ENCODE measurements at places on chromosomes 3 and 15.

DNA sequence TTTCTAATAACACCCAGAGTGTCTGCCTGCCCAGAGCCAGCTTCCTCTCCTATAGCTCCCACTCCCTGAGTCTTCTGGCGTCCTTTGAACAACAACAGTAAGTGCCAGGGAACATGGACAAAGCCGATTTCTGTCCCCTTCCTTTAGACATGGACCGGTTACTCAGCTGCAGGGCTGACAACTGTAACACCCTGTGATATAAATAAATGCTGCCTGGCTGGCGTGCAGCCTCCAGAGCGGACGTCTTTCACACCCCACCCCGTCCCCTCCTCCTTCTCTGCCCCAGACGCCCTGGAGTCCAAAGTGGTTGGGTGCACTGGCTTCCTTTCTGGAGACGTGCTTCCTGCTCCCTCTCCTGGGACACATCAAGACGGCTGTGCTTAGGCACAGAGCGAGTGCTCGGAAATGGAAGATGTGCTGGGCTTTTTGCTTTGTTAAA, 281.9 kb upstream of the LRRFIP2 start:
- no peak for DNase-seq

GRCh38 chr15:66291816-66292570, 1.4 kb upstream of the DIS3L start:
- DNase-seq = no peak

DNA sequence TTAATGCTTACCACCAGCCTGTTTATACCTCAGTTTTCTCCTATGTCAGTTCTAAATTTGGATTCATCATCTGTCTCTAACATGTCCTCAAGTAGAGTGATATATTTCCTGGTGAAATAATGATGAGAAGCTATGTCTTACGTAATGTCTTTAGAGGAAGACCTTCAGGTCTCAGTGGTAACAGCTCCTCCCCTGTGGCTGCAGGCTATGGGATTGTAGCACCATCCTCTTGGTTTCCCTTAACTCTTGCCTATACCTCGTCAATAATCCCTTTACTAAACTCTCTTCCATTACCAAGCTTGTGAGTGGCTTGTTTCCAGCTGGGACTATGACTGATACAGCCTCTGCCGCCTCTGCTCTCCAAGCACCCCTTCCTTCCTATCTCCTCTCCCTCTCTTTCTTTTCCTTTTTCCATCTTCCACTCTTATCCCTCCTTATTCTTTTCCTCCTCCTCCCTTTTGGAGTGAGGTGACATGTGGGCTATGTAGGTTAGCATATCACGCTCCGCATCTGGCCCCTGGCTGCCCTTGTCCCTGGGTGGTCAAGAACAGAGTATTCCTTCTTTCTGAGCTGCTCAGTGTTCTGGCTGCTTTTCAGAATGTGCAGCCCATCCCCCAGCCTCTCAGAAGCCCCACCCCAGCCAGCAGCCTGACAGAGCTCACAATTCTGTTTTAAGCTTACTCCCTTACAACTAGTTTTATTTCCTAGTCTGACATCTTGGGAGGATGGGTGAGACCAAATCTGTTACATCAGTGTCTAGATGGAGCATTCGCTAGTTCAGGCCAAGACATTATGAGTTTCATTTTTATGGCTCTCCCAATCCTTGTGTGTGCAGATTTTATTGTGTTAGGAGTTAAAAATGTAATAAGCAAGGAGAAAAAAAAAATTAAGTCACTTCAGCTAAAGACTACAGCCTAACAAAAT, 75.0 kb upstream of the RNU6-1 start:
- no peak for DNase-seq

DNA sequence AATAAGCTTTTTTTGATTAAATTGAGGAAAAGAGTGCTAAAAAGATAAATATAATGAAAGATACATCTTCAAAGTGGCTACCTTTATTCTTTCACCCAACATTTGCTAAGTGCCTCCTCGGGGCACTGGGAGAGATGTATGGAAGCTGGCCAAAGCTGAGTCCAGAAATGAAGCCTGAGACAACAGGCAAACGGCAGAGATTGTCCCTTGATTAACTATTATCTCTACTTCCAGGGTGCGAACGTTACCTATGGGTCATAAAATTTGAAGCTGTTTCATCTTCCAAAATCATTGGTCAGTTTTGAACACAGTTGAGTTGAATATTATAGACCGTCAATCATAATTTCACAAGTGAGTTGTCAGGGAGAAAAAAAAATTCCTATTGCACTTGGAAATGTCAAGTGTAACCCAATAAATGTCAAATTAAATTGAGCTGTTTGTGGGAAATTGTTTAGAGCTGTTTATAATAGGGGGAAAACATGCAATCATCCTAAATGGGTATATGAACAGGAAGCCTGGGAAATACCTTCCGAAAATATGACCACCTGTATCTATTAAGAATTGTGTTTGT, 73.9 kb downstream of the SUCLG2 start:
- DNase-seq = no peak

DNA sequence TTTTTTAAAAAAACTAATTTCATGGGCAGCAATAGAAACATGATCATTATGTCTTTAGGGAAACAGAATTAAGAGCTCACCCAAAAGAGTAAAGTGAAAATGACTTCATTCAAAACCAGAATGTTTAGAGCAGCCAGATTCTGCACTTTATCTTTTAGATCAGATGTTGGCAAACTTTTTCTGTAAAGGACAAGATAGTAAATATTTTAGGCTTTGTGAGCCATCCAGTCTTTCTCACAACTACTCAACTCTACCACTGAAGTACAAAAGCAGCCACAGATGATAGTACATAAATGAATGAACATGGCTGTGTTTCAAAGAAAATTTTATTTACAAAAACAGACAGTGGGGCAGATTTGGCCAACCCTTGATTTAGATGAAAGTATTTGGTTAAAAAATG, 84.5 kb downstream of the SETD2 start:
- DNase-seq = no peak

- DNase-seq = no peak
These were observed 24.8 kb upstream of the RBMS3 start for GRCh38 chr3:29255854-29256696.

DNA sequence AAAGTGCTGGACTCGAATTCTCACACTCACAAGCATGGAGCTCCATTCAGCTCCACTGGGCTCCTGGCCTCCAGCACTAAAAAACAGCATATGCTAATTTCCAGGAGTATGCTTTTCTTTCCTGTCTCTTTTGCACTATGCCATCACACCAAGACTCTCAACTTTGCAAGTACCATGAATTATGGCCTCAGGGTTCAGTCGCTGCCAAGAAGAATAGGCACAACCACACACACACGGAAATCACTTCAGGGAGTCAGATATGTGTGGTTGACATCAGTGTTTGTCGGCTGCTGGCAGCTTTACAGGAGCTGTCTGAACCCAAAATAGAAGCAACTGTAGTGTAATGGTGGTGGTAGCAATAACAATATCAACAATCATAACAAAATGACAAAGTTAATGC, 305.0 kb upstream of the SLCO3A1 start:
- DNase-seq = no peak

DNA sequence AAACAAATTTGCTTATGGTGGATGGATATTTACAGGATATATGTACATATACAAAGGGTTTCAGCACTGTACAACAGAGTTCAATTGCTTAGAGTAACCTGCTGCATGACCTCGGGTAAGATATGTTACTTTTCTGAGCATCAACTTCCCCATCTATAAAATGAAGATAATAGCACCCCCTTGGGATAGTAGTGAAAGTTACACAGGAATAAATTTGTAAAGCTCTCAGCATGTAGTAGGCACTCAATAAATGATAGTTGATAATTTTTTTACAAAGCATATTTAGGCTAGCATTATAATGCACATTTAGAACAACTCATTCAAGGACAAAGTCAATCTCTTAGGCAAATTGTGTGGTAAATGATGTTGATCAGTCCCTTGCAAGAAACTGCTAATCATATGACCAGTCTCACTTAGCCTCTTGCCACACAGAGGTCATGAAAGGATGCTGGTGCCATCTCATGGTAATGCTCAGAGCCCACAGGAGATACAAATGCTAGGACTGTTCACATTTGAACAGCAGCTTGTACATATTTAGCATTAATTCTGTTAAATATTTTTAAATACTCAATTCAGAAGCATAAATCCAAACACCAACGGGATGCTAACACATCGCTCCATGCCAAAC, 123.9 kb downstream of the MAGI1 start:
- DNase-seq = no peak

DNA sequence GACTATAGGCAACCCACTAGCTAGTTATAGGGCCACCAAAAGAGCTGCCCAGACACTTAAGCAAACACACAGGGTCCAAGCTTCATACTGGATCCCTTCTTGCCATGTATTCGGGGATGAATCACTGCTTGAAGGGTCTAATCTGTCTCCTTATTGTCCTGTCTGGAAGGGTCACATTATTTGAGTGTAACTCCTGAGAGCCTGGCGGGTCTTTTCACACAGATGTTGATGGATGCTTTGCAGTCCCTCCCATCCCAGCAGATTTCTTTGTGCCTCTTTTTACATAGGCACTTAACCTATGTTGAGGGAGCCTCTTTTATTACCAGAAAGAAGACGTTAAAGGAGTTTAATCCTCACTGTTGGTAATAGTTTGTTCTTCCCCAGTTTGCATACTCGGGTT, 56.6 kb downstream of the BBX start:
- DNase-seq = no peak

DNA sequence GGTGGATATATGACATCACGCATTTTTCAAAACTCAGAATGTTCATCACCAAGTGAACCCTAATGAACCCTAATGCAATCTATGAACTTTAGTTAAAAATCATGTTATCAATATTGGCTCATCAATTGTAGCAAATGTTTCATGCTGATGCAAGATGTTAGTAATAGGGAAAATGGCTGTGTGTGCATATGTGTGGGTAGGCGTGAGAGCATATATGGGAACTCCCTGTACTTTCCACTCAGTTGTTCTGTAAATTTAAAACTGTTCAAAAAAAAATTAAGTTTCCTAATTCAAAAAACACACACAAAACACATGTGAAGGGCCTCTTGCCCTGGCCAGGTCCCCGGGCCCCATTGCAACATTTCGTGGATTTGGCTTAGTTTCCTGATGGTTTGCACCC, 89.7 kb upstream of the PROK2 start:
- DNase-seq = no peak

DNA sequence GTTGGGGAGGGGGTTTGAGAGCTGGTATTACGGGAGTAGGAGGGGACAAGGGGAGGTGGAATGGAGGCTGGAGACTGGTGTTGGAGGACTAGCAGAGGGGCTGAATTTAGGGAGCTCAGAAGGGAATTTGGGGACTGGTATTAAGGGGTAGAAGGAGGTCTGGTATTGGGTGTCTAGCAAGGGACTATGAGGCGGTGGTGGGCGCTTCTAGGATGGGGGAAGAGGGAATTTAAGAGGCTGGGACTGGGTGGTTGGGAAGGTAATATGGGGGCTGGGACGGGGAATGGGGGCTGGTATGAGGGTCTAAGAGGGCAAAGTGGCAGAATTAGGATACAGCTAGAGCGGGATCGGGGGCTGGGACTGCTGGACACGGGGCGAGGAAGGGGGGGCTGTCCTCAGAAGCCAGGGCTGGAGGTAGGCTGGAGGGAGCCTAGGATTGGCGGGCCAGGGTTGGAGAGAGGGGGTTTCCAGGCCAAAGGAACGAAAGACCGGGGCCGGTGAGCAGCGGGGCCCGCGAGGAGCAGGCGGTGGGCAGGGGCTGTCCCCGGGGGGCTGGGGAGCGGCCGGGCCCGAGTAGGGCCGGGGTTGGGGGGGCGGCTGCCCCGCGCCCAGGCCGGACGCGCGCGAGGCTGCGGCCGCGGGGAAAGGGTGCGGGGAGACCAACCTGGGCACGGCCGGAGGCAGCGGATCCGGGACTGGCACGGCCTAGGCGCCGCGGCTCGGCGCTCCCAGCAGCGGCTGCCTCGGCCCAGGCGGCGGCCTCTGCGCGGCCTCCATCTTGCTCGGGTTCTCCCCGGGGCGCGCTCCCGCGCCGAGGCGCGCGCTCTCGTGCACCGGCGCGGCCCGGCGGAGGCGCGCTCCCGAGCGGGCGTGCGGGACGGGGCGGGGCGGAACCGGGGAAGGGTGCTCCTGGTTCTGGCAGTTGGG, at the start of gene LHFPL4:
Gene LHFPL4, minus strand, starts transcription at position 802 of the 927 bp plus-strand sequence. CDS start 1,143 bp downstream, outside the sequence.
- DNase-seq = no peak

GRCh38 chr3:155640098-155640497, 104.8 kb downstream of the PLCH1 start:
- DNase-seq = no peak

DNA sequence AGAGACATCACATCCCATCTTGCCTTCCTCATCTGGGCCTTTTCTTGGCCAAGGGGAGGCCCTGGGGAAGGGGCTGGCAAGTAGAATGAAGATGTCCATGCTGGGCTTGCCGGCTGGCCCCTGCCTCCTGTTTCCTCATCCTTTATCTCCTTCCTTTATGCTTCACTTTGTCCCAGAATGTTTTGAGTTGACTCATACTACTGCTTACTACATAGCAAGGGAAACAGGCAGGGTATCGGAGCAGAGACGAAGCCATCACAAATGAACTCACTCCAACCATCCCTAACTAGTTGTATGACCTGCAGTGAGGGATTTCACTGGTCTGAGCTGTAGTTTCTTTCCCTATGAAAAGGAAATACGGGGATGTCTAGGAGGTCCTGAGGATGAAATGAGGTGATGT, 66.0 kb downstream of the CHDH start:
- DNase-seq = no peak

DNA sequence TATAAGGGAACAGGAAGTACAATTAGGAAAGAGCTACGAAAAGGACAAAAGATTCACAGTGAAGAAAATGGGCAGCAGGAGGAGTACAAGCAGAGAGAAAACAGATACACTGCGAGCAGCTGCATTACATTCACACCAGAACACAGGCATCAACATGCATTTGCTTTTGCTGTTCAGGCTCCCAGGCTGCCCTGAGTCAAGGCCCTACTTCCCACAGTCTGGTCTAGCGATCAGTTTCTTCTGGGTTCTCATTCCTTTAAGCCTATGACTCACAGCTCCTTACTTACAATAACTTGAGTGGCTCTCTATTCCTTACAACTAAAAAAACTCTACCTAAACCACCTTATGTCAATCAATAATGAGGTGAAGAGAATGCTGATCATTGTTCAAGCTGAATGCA, 24.5 kb upstream of the ZNF445 start:
- no peak for DNase-seq

GRCh38 chr3:160368804-160369203, 30.2 kb downstream of the IFT80 start:
- no peak for DNase-seq

- no peak for DNase-seq
These were observed 135.0 kb upstream of the ONECUT1 start for GRCh38 chr15:52925130-52925529.

DNA sequence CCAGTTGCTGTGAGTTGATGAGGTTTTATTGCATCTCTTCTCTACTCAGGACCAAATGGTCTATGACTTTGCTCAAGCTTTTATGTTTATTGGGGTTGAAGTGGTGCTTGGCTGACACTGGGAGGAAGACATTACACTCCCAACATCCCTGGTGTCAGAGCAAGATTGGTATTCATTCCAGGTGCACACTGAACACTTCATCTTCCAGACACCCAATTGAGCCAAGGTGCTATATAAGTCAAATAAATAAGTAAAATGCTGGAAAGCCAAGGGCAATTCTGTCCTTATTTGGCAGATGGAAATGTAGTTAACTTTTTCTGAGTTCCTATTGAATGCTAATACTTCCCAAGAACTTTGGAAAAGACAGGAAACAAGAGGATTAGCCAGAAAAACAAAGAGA, 53.2 kb upstream of the CDV3 start:
- DNase-seq = no peak

- no peak for DNase-seq
These were observed 73.0 kb upstream of the POMGNT2 start for GRCh38 chr3:43178891-43179366.

GRCh38 chr3:25404569-25404968, 23.5 kb upstream of the RARB start:
- DNase-seq = no peak

All from stimulated activated CD8-positive, alpha-beta memory T cell treated with anti-CD3 and anti-CD28 coated beads, Interleukin-4, amount 100 ng/mL, for 4 hours (primary cell).